ENCODE measurements at places on chromosomes 3 and 15.

GRCh38 chr15:38793206-38793810, 228.7 kb upstream of the RASGRP1 start:
- no peak for DNase-seq

- no peak for DNase-seq
Measured at GRCh38 chr3:126125341-126125740, 41.4 kb upstream of the SLC41A3 start.

GRCh38 chr3:7959094-7959493, 542.5 kb upstream of the LMCD1 start:
- no peak for DNase-seq

- no peak for DNase-seq
Measured at GRCh38 chr3:60177726-60178125, 1073.5 kb downstream of the FHIT start.

DNA sequence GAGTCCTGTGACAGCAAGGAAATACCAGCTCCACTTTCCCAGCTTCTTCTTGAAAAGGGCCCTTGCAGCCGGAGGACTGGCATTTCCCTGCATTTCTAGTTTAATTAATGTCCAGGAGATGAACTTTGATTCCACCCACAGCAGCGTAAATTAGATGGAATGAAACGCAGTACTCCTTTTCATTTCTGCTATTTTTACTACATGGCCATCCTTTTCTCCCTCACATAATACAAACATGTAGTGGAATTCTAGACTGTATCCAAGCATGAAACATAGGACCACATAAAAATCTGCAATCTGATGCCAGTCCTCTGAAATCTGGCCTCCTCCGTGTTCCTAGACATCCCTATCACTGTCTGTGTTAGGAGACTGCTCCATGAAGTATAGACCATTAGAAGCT, 403.2 kb downstream of the NR2F2 start:
- no peak for DNase-seq

- DNase-seq, result no peak
Measured at GRCh38 chr3:50350213-50350526, 405 bp downstream of the NPRL2 start.

DNA sequence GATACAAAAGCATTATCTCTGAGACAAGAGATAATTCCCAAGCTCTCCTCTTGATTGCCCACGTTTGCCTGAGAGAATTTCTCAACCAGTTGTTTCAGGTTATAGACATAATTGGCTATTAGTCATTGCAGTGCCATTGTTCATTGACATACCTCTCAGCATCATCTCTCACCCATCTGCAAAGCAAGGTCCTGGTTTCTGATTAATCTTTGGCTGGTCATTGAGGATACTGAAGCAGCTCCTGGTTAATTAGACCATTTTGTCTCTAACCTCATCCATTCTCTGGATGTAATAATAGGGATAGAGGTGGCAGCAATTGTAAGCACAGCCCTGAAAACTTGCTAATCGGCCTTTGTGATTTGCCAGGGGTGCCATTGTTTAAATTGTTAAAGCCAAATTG, 104.2 kb downstream of the CNTN6 start:
- DNase-seq, result peak; percentile 81

DNA sequence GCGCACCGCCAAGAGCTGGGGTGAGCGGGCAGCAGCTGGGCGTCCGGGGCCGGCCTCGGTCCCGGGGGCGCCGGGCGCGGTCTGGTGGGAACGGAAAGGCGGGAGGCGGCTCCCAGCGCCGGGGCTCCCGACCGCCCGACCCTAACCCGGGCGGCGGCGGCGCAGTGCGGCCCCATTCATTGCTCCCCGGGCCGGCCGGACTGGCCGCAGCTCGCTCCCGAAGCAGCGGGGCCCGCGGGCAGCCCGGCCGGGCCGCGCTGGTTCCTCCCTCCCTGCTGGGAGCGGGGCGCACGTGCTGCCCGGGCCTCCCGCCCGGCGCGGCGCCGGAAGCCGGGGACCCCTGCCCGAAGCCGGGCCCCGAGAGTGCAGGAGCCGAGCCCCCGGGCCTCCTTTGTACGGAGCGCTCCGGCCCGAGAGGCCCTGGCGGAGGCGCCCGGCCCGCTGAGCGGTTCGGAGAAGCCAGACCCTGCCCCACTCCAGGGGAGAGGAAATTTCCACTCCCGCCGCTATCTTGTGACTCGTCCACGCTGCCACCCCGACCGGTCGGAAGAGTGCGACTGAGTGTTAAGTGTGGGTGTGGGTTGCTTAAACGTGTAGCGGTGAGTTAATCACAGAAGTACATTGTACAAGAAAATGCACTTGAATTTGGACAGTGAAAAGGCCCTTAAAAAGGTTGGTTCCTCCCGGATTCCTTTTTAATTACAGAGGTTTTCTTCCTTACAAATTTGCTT, 613 bp downstream of the ATP1B3 start:
- DNase-seq, result peak; percentile 14

DNA sequence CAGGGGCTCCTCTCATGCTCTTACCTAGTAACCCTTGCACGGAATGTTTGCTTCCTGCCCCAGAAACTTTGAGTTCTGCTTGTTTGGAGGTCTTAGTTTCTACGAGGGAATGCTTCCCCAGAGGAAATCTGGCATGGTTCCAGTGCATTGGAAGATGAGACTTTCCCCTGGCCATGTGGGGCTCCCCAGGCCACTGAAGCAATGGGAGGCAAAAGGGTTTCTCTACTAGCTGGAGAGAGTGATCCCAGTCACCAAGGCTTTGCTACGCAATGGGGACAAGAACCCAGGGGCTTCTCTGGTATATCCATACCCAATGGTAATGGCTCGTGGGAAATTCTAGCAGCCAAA, 44.2 kb upstream of the RPL32 start:
- DNase-seq, result no peak

DNA sequence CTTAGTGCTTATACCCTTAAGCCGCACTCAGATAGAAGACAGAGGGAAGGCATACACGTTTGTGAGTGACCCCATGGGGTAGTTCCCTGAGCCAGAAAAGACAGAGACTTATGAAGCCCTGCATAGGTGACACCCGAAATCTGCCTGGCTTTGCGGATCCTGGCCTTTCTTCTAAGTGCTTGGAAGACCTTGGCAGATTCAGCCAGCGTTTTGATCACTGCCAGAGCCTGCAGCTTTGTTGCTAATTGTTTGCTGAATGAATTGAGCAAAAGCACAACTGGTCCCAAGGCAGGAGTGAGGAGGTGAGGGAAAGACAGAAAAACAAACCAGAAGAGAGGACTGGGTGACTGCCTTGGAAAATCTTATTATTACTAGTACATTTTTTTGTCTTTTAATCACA, 168.3 kb upstream of the ICE2 start:
- no peak for DNase-seq

GRCh38 chr15:72935521-72935920, 116.7 kb upstream of the NEO1 start:
- no peak for DNase-seq

- peak; percentile 21 for DNase-seq
Measured at GRCh38 chr3:134432236-134432635, 53.5 kb downstream of the ANAPC13 start.

GRCh38 chr3:112463250-112463649, 36.0 kb downstream of the BTLA start:
- DNase-seq, result no peak

- DNase-seq, result no peak
Measured at GRCh38 chr3:190362258-190362657, 25.7 kb upstream of the CLDN16 start.

DNA sequence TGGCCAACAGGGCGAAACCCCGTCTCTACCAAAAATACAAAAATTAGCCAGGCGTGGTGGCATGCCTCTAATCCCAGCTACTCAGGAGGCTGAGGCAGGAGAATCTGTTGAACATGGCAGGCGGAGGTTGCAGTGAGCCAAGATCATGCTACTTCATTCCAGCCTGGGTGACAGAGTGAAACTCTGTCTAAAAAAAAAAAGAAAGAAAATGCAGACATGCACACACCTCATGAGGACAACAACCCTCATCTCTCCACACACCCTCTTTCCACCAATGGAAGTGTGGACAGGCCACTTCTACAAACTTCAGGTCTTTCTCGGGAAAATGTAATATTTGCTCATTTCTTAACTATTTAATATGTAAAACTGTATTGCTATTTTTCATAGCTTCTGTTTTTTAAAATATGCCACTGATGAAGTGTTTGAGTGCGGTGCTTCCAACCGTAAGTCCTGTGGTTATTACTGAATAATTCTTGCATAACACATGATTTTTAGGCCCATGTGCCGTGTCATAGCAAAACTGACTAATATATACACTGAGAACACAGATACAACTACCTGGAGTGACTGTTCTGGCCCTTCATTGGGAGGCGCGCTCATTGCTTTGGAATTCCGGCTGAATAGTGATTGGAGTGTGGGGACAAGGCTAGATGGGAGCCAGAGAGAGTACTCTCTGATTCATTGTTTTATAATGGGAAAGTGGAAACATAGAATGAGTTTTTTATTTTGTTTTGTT, 23.1 kb downstream of the LRRC31 start:
- no peak for DNase-seq

DNA sequence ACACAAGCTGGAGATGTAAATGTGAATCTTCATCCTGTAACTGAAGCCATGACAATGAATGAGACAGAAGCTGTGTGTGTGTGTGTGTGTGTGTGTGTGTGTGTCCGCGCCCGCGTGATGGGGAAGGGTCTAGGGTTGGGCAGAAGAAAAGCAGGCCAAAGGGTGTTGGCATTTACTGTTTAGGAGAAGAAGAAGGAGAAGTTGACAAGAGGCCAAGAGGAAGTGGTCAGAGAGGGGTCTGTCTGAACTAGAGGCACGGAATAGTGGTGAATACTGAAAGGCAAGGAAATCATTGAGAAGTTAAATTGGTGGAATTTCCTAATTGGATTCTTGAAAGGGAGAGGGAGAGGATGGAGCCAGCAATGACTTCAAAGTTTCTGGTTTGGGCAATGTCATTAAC, 5.6 kb upstream of the NCEH1 start:
- no peak for DNase-seq

GRCh38 chr3:12895391-12896062, 54.2 kb upstream of the RPL32 start:
- no peak for DNase-seq

DNA sequence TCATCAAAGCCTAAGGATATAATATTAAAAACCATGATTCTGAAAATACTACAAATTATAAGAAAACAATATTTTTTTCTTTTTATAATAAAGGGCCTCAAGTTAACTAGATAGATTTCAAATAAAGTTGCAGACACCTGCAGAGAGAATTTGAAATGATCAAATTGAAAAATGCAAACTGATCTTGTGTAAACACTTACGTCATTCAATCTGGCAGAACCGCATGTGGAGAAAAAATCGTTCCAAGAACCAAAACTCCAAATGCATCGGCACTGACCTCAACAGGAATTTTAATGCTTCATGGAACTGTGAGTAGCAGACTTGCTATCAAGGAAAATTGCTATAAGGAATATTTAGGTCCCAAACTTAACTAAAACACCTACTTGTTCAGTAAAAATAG, 17.2 kb downstream of the CPA3 start:
- no peak for DNase-seq

DNA sequence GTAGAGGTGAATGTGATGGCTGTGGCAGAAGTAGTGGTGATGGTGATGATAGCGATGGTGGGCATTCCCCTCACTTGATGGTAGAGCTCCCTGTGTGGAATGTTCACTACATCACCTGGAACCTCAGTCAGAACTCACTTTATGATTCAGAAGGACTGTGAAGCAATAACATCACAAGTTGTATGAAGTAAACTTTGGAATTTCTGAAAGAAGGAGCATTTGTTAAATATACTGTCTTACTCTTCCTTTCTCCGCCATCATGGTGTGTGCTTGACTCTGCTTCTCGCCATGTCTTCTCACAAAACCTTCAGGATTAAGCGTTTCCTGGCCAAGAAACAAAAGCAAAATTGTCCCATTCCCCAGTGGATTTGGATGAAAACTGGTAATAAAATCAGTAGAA, at the start of gene PP2D1:
Gene PP2D1, minus strand, starts transcription at position 101 of the 400 bp plus-strand sequence. CDS start 192 bp downstream, outside the sequence.
- no peak for DNase-seq

GRCh38 chr15:87896936-87897335, 359.6 kb downstream of the NTRK3 start:
- no peak for DNase-seq

DNA sequence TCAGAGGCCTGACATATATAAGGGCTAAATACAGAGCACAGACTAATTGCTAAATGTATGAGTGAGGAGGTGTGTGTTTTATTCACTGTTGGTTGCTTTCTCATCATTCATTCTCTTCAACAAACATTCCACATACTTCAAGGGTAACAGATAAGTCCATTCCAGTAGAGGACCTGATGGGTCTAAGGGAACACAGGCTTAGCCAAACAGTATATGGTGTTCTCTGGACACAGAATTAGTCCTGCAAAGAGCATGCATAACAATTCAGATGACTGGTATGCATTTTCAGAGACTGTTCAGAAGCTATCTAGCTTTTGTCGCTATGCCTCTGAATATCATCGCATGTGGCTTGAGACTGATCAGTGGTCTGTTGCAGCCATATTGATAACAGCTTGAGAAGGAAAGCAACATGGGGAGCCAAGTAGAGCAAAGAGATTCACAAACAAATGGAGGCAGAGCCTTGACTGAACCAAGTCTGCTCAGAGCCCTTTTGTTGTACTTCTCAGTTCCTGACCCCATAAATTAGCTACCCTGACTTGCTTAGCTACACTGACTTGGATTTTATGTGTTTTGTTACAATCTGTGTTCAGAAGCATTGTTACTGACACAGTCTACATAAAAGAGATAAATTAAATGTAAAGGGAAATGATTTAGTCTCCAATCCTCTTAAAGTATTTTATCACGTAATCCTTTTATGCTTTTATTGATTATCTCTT, 1178.7 kb downstream of the ROBO1 start:
- no peak for DNase-seq

DNA sequence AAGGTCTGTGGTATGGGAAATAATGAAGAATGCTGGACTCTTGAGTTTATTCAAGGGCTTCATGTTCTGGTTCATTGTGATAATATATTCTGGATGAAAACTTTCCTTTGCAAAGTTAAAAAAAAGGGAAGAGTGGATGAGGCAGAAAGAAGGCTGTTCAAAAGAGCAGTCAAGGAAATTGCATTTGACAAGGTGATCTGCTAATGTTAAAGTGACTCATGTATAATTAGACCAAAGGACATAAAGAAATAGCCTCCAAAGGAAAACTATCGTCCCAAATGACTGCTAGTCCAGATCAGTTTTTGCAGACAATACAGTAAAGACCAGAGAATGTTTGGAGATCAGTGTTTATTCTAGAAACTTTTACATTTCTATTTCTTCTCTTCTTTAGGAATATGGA, 9.8 kb downstream of the TMEM108 start:
- no peak for DNase-seq

GRCh38 chr3:66998904-66999235, 763 bp downstream of the KBTBD8 start:
- no peak for DNase-seq
